ENCODE measurements at places on chromosomes 5 and 9.

DNA sequence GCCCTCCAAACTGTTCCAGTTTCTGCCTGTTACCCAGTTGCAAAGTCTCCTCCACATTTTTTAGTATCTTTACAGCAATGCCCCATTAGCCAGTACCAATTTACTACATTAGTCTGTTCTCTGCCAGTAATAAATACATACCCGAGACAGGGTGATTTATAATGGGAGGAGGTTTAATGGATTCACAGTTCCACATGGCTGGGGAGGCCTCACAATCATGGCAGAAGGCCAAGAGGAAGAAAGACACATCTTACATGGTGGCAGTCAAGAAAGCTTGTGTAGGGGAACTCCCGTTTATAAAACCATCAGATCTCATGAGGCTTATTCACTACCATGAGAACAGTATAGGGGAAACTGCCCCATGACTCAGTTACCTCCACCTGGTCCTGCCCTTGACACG, 600.7 kb upstream of the CDH6 start:
- DNase-seq = no peak

- DNase-seq = no peak
Observed at GRCh38 chr9:95757439-95757838, 118.1 kb upstream of the ERCC6L2 start.

- no peak for DNase-seq
Observed at GRCh38 chr9:33111631-33112030, 35.2 kb upstream of the SMU1 start.

DNA sequence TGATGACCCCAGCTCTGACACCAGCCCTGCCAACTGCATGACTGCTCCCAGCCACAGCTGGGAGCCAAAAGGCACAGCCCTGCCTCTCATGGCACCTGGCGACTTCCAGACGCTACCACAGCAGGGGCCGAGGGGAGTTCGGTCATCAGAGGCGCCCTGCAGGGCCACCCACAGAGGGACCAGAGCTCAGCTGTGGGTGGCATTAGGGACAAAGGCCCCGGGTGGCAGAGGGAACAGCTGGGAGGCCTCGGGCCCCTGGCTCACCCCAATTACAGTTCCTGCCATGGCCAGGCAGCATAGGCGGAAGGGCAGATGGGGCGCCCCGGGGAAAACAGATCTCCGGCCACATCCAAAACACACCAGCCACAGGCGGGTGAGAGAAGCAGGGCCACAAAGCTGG, 3.6 kb downstream of the SOHLH1 start:
- DNase-seq = no peak

GRCh38 chr9:130995086-130996011, 13.6 kb upstream of the LAMC3 start:
- DNase-seq = peak; percentile 34

DNA sequence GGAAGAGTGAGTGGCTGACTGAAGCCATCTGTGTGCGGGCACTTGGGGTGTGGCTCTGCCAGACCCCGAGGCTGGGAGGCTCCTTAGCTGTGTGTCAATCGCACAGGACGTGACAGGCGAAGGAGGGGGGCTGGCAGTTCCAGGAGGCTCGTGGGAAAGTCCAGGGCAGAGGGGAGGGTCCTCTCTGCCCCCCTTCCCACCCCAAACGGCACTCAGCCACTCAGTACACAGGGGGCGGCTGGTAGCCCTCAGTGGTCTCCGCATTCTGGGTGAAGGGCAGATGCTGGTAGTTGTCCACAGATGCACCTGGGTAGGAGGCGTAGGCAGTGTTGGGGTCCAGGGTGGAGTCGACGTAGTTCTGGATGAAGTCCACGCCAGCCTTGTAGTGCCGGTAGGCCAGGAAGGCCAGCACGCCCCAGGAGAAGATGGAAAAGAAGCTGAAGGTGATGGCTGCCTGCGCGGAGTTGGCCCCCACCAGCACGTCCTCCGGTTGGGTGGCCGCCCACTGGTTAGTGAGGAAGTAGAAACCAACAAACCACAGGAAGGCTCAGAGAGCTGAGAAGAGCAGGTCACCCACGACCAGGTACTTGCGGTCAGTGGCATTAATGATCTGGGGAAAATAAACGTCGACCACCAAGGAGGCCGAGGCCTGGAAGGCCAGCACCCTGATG, 85.4 kb upstream of the CEP78 start:
- no peak for DNase-seq

GRCh38 chr5:84794486-84795035, 409.9 kb upstream of the EDIL3 start:
- no peak for DNase-seq

GRCh38 chr5:56757077-56757476, 58.3 kb upstream of the MAP3K1 start:
- no peak for DNase-seq

GRCh38 chr5:32839106-32839505, 128.0 kb downstream of the NPR3 start:
- DNase-seq = no peak

- DNase-seq = no peak
Observed at GRCh38 chr5:137696481-137696880, 39.4 kb downstream of the KLHL3 start.

GRCh38 chr5:124301850-124302249, 444.6 kb downstream of the ZNF608 start:
- DNase-seq = no peak

DNA sequence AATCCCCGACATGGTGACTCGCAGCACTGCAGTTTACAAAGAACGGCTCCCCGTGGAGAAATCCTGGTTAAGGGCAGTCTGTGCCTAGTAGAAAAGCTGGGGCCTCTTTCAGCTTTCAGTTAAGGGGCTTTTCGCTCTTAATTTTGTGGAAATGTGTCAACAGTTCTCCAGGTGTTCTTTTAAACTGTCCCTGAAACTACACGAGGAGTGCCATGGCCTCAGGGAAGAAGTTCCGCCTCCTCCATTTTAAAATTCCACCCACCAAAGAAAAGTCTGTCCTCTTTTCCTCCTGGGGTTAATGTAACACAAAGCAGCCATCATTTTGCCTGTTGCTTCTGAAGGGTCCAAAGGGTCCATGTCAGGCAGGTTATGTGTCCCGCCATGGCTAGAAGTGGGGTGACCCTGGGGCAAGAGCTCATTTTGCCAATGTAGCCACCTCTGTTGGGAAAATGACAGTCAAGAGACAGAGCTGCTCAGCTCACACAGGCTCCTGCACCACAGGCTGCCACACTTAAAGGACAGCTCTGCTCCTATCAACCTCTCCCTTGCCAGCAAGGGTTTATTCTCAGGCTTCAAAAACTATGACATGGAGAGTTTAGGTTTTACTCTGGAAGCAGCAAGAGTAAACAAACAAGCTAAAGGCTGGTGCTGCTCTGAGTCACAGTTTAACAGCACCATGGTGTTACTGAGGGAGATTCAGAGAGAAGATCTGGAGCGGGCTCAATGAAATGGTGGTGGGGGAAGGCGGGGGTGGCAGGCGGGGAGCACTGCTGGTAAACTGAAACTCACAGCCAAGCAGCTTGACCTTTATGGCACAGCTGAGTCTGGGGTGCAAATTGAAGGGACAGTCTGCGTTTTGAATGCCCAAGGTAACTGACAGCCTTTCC, 3.2 kb downstream of the WHRN start:
- DNase-seq = peak; percentile 14

GRCh38 chr5:109830955-109831502, 141.3 kb downstream of the MAN2A1 start:
- no peak for DNase-seq

- DNase-seq = no peak
Observed at GRCh38 chr5:35781181-35781790, 75.4 kb upstream of the IL7R start.

DNA sequence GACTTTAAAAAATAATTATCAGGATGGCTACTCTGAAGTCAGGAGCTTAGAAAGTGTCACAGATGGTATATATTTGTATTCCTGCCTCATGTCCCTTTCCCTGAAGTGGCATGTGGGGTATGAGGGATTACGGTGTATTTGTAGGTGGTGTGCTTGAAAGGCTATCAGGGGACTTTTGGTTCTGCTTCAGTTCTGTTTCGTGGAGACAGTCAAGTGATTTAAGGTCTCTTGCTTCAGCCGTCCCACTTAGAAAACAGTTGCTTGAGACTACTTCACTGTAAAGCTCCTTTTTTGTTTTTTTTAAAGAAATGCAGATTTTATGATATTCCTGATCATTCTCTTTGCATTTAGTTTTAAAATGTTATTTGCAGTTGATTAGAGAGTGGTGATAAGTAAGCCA, 18.3 kb downstream of the PARP8 start:
- no peak for DNase-seq

DNA sequence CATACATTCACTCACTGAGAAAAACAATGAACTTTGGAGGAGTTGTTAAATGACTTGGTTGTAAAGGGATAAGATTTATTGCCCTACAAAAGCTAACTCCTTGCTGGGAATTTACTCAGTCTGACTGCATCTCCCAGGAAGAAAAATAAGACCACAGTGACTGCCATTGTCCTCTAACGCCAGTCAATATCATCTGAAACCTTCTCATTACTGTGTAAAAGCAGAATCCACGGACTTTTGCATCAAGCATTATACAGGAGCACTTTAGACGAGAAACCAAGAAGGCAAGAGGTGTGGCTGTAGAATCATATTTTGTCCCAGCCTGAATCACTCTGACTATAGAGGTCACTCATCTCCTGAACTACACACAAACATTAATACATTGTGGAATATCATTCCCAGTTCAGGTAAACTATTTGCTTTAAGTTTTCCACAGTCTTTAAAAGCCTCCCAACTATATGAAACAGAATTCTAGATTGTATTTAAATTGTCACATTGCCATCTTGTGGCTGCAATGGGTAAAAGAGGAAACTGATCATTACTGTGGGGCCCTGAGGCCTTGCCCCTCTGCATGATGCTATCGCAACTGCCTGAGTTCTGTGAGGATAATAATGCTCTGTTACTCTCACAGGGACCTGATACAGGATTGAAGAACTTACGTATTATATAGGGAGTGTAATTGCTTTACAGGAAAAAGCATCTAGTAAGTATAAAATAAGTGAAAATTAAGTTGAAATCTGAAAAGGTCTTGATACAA, 142.9 kb downstream of the SLCO4C1 start:
- DNase-seq = peak; percentile 4

DNA sequence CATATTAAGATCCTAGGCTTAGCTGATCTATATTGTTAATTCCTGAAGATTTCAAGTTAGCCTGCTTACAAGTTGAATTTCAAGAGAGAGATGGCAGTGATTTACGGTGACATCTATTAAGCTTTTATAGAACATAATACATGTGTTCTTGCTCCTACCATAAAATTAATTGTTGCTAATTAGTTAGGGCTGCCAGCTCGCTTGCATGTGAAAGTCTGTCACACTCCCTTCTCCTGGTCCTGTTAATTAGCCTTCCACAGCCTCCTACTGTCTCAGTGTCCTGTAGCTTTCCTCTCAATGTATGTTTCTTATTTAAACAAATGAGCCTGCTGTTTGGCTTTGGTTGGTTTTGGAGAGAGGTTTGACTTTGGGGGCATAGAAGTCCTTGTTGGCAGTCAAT, 247.2 kb downstream of the NTRK2 start:
- no peak for DNase-seq

DNA sequence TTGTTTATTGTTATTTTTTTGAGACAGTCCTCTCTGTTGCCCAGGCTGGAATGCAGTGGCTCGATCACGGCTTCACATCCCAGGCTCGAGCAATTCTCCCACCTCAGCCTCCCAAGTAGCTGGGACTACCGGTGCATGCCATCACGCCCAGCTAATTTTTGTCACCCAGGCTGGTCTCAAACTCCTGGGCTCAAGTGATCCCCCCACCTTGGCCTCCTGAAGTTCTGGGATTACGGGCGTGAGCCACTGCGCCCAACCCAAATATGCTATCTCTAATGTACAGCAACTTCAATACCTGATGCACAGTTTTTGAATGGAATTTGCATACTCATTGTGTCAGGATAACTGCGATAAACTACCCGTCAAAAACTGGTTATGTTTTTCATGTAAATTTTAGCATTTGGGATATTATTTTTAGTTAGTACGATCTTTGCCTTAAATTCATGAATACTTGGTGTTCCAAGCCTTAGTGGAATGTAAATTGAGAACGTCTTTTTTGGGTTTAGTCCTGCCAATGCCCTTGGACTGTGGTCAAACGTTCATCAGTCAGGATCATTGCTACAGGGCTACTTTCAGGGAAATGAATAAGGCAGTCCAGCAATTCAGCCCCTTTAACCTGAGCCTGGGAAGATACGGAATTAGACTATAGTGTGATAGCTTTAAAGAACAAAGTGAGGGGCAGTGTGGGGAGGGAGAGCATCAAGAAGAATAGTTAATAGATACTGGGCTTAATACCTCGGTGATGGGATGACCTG, 4.4 kb downstream of the UGCG start:
- DNase-seq = no peak

- peak; percentile 47 for DNase-seq
Observed at GRCh38 chr9:37667706-37668105, 17.0 kb downstream of the FRMPD1 start.

GRCh38 chr5:122429545-122430318, 117.7 kb downstream of the SNCAIP start:
- no peak for DNase-seq

DNA sequence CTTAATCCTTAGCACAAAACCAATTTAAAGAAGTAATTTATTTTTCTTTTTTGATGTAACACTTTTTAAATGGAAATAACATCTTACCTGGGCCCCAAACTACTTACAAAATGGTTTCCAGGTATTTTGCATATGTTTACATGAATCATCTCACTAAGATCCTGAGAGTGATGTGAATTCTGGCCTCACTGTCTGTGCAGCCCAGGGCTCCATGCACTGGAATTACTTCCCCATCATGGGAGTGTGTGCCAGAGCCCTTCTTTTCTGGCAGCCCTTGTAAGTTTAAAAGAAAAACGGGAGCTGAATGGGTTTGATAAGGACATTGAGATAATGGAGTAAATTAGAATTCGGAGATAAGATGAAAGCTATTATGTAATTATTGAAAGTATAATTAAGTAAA, 12.2 kb upstream of the F2R start:
- no peak for DNase-seq

DNA sequence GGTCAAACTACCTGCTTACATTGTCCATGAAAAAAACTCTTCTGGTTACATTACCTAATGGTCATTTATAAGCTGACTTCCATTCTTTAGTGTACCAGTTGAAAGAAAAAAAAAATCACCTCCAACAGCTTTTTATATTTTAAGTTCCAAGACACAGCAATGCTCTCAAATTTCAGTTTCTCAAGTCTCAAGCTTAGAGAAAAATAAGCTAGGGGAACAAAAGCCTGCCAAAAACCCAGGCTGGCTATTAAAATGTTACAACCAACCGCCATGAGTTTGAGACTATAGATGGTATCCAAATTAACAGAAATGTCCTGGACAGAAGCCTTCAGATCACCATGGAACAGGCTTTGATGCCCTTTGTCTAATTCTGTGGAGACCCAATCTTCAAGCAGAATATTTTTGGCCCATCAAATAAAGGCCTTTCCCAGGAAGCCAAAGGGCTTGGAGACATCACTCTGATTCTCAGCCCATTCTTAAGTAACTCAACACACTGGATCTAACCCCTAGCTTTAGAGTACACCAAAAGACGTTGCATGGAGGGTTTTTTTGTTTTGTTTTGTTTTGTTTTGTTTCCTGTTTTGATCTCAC, 343.7 kb downstream of the GLIS3 start:
- DNase-seq = no peak

GRCh38 chr9:105241356-105242043, 3.0 kb upstream of the SLC44A1 start:
- no peak for DNase-seq
